Right lung (tissue), 10 donors: ENCODE measurements at places on chromosomes 13 and 19. TPM values are rescaled to one million over a fixed set of nuclear protein-coding genes. Genes with fewer than 3 reads are reported as not detected.

The PLPPR3 gene
- 13.7 TPM for polyA plus RNA-seq

The RETN gene
- polyA plus RNA-seq, result 0.84 TPM

The HSH2D gene
- polyA plus RNA-seq, result 2.2 TPM

The ZSCAN1 gene
- 1.1 TPM for polyA plus RNA-seq

The HAUS5 gene
- 25.3 TPM for polyA plus RNA-seq

The ZNF653 gene
- polyA plus RNA-seq, result 7.4 TPM

The DCLK1 gene
- 11.3 TPM for polyA plus RNA-seq

The CACNA1A gene
- 3.2 TPM for polyA plus RNA-seq

The SLC7A9 gene
- polyA plus RNA-seq, result 0.85 TPM

The HCN2 gene
- 0.15 TPM for polyA plus RNA-seq

The ELL gene
- 6.9 TPM for polyA plus RNA-seq

The CPB2 gene
- polyA plus RNA-seq, result 0.28 TPM

The CYP4F8 gene
- polyA plus RNA-seq, result not detected

The RAB8A gene
- 101 TPM for polyA plus RNA-seq

The MEGF8 gene
- polyA plus RNA-seq, result 39.5 TPM

The CDX2 gene
- not detected for polyA plus RNA-seq

The ZGLP1 gene
- polyA plus RNA-seq, result 9.2 TPM

The C19orf12 gene
- 17.6 TPM for polyA plus RNA-seq

The EFNA2 gene
- polyA plus RNA-seq, result 0.67 TPM

The S1PR4 gene
- 1.7 TPM for polyA plus RNA-seq

The DHDH gene
- 1.0 TPM for polyA plus RNA-seq
